ENCODE measurements at places on chromosomes 1 and 21.

- no peak for DNase-seq
Observed at GRCh38 chr1:22592919-22593790, 29.9 kb downstream of the EPHA8 start.

DNA sequence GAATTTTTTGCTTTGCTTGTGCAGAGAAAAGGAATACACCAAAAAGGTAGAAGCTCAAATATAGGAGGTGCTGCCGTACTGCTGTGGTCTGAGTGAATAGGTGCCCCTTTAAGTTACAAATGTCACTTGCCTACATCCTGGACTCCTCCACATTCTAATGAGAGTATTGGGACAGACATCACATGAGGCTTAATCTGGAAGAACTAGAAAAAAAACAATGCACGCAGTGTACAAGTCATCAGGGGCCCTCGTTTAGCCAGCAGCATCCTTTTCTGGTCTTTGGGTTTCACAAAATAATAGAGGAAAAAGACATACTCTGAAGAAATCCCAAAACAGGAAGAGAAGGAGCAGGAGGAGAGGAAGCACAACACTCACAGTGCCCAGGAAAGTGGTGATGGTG is 89.3 kb downstream of the SLC44A5 start:
- no peak for DNase-seq

GRCh38 chr1:184199036-184199435 is 147.5 kb downstream of the TSEN15 start:
- no peak for DNase-seq

- no peak for DNase-seq
Observed at GRCh38 chr1:39694026-39694425, 2.8 kb upstream of the HPCAL4 start.

DNA sequence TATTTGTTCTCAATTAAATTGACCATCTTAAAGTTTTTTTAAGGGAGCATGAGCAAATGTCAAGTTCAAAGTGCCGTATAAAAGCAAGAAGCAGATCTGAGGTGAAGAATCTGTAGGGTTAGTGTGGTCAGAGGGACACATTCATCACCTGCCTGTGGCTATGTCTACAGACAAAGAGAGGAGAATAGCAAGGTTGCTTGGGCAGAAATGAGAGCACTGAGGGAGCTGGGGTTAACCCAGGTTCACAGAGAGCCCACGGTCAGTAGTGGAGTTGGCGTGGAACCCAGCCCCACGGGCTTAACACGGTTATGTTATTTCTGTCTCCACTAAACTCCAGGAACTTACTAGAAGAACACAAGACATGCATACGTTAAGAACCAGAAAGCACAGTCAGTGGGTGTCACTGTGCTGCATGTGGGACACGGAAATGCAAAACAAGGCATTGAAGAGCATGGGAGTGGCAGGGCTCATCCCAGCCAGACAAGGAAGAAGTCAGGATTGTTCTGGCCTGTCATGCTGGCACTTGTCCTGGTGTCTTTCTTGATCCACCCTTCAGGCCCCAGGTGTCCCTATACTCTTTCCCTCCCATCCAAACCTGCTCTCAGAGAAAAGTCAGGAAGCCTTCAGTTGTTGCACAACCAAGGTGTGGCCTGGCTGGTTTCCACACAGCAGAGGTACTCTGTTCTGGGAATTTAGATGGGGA is 95.5 kb upstream of the IVNS1ABP start:
- DNase-seq, result no peak

All from HTR-8/SVneo (cell line).